ENCODE measurements at places on chromosomes 3 and 15.

DNA sequence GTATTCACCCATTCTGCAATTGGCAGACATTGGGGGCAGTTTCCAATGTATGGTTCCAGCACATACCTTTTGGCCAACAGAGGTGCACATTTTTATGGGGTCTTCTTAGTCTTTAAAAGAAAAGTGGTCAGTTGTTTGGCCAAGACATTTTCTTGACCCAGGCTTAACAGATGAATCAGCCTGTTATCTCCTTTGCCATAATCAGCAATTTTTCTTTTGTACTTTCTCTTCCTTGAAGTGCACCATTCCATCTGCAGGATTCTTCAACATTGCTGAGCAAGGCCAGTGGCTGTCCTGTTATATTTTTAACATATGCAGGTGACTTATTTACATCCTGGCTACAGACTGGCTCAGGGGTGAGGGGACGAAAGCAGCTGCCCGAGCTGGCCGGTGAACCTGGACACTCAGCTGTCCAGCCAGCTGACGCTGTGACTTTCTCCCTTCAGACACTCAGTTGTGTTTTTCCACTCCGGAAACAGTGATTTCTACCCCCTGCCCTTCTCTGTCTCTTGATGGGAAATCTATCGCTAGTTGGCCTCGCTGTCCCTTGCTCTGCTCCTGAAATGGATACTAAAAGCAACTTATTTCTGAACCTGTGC lies 96.5 kb upstream of the TNFAIP8L3 start:
- DNase-seq = no peak

DNA sequence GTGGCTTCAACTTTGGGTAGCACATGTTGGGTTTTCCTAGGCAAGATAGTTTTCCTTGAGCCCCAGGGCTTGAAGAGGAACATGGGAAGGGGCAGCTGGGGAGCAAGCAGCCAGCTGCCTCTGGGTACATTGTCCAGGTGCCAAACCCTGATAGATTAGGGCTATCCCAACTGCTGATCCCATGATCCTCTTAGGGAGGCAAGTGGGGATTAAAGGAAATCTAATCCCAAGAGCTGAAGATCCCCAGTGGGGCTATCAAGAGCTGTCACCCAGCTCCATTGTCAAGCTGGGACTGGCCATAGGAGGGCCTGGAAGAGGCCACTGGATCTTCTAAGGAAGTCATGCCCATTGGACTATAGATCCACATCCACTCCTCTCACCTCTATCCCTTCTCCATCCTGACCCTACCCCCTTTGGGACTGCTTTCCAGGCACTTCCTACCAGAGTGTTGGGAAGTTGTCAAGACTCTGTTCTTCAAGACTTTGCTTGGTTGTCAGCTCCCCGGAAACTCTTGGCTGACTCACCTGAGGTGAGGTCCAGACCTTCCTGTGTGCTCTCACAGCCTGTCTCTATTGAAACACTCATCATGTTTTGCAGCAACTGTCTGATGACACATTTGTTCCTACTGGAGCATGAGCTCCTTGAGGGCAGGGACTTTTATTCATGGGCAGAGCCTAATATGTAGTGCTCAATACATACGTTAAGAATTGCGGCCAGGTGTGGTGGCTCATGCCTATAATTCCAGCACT lies 5.9 kb downstream of the CAMK2N2 start:
- DNase-seq = no peak

- DNase-seq = no peak
These were observed 4.8 kb downstream of the SMAD6 start for GRCh38 chr15:66706840-66707239.

- DNase-seq = no peak
These were observed at the start of gene EPM2AIP1 for GRCh38 chr3:36992806-36993325. Gene EPM2AIP1, minus strand, starts transcription at chr3:36993131. Its CDS starts 54 bp downstream, at chr3:36993077.

- DNase-seq = no peak
These were observed 6.0 kb upstream of the SLC6A1 start for GRCh38 chr3:10986592-10986991.

DNA sequence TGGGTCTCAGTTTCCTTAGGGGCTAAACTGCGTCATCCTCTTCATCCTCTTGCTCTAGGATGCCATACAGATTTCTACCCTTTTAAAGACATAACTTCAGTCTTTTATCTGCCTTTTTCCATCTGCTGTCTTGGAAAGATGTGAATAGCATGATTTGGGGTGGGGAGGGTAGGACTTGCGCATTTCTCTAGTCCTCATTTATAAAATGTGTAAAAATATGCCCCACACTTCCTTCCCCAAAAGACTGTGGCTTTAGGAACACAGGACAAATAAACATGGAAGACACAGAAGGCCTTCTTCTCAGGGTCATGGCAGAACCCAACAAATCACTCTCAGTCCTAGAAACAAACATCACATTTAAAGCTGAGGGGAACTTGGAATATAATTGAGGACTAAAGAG lies 48.4 kb upstream of the BCL6 start:
- DNase-seq = no peak

- no peak for DNase-seq
These were observed 5.4 kb downstream of the ACAD11 start for GRCh38 chr3:132654190-132654589.

- DNase-seq = no peak
These were observed 5.7 kb downstream of the XIRP1 start for GRCh38 chr3:39186692-39187151.

DNA sequence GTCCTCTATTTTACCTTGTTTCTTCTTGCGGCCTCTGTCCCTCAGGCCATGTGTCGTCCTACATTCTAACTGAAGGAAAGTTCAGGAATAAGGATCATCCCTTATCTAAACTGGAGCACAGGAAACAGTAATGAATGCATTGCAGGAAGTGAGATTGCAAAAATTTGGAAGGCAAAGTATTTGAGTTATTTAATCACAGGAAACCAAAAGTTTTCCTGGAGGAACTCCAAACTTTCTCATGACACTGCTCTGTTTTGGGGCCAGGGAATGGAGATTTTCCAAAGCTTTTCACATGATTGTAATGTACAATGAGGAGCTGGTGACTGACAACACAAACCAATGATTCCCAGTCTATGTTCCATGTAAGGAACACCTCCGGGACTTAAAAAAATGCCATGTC lies 57.8 kb upstream of the PLSCR4 start:
- no peak for DNase-seq

- DNase-seq = no peak
These were observed 48.9 kb downstream of the CD200R1 start for GRCh38 chr3:112925969-112926368.

GRCh38 chr3:46846624-46847542 lies 16.4 kb downstream of the MYL3 start:
- DNase-seq = no peak

GRCh38 chr3:191141728-191142127 lies 57.3 kb upstream of the OSTN start:
- no peak for DNase-seq

GRCh38 chr15:89566621-89567294 lies 8.5 kb upstream of the TICRR start:
- DNase-seq = no peak

Data from effector CD8-positive, alpha-beta T cell (primary cell).